CD8-positive, alpha-beta memory T cell (primary cell): ENCODE measurements at places on chromosomes 3 and 15. TPM values are rescaled to one million over a fixed set of nuclear protein-coding genes. Genes with fewer than 3 reads are reported as not detected.
A peak's percentile ranks its signal among the peaks of the same experiment; 100 is the strongest.

PLSCR2 gene
- not detected for polyA plus RNA-seq

SSUH2 gene
- not detected for polyA plus RNA-seq

CATSPER2 gene
- polyA plus RNA-seq, result 3.1 TPM

SI gene
- not detected for polyA plus RNA-seq

ARGFX gene
- not detected for polyA plus RNA-seq

RIOX2 gene
- 28.8 TPM for polyA plus RNA-seq

EXD1 gene
- 0.28 TPM for polyA plus RNA-seq

MTHFS gene
- polyA plus RNA-seq, result 63.4 TPM

CYP1A2 gene
- not detected for polyA plus RNA-seq

DNA sequence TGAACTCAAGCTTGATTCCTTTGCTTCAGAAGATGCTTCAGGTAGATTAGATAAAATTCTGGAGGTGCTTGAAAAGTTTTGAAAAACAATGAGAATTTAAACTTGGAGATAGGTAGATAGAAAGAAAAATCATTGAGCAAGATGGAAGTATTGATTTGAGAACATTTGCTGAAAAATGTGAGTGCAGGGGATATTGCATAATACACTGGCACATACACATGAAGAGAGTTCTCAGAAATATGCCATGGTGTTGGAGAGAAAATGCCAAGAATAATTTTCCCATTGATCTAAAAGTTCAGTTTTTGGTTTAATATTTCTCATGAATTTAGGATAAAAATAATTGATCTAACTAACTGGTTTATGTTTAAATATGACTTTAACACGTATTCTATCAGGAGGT, 107.2 kb upstream of the GBE1 start:
- no peak for DNase-seq

GRCh38 chr15:57550640-57551039, 41.1 kb upstream of the MYZAP start:
- no peak for DNase-seq

DNA sequence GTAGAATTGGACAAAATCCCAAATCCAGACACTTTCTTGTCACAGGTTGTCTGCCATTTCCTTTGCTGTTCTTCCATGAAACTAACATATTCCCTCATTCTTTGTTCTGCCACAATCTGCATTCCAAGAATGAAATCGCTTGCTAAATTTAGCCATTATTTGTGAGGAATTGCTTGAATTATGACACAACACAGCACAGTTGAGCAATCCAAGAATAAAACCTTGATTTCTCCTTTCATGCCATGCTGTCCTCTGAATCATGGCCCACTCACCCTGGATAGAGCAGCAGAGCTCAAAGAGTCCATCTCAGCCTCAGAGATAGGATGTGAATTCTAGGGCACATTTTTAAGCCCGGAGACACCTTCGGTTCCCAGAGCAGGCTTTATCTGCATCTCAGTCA, 35.2 kb upstream of the GREM1 start:
- DNase-seq, result no peak

DNA sequence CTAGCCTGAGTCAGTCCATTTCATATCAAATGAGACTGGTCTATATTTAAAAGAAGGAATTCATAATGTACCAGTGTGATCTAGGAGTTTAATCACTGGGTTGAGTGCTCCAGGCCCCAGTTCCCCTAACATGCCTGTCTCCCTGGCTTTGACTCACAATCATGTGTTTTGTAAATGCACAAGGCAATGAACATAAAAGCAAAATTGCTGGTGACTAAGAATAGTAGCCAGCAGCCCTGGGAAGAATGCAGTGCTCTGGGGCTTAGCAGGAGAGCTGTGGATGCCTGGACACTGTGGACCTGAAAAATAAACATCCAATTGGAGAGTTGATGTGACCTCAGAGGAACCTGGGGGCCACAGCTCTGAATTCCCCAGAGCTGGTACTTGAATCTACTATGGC, 50.3 kb downstream of the SYNPR start:
- no peak for DNase-seq

DNA sequence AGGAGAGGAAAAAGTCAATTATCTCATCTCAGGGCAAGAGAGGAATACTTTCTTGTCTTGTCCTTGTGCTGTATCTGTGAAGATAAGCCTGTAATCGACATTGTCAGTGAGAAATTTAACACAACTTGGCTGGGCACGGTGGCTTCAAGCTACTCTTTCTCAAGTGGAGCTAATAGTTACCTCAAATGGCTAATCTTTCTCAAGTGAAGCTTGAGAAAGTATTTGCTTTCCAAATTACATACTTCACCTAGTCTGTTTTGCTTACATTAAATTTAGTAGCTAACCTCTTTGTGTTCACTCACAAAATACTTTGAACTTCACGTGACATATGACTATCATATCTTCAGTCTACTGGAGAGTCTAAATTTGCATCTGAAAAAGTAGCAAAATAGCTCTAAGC, 48.3 kb upstream of the B3GALNT1 start:
- no peak for DNase-seq

GRCh38 chr3:174132006-174132405, 727.1 kb upstream of the NAALADL2 start:
- no peak for DNase-seq

DNA sequence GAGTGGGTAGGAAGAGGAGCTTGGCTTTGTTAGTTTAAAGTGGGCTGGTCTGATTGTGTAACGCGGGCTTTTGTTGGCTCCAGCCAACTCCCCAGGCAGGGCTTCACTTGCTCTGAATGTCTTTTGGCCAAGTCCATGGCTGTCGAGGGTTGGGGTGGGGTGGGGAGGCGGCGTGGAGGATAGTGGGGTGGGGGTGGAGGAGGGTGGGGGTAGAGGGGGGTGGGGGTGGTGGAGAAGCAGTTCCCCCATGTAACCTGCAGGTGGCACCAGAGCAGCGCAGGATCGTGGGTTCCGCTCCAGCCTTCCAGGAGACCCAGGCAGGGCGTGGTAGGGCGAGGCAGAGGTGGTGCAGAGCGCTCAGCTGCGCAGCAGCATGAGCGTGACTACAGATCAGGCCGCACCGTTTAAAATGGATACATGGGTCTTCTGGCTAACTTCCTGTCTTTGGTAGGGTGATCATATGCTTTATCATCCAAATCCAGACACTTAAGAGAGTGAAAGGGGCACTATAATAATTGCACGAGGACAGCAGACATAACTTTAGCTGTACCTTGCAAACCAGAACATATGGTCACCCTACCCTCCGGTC, 28.3 kb downstream of the GOLGA6A start:
- DNase-seq, result peak; percentile 45

GRCh38 chr3:13115576-13115910, 42.3 kb upstream of the IQSEC1 start:
- DNase-seq, result peak; percentile 15

GRCh38 chr3:146590521-146590920, 14.6 kb downstream of the PLSCR5 start:
- no peak for DNase-seq

DNA sequence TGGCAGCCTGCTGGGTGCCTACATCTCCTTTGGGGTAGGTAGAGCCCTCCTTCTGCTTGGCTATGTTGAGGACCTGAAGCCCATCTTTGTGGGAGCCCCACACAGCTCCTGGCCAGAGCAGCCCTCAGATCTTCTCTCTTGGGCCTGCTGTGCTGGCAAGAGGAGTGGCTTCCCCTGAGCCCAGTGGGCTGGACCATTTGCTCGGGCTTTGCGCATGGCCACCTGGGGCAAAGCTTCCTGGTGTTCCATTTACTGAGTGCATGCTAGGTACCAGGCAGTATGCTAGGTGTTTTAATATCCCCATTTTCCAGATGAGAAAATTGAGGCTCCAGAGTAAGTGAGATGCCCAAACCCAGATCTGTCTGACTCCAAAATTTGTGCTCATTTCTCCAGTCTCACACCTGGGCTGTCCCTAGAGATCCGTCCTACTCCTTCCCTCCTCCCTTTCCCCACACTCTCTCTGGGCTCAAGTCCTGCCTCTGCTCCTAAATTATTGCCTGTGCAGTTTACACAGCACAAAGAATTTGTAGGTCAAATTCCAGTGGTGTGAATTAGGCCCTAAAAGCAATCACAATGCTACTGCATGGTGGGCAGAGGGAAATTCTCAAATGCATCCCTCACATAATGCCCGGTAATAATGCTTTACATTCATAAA, 39.7 kb downstream of the SLC28A1 start:
- DNase-seq, result no peak

GRCh38 chr3:11390411-11391131, 118.4 kb downstream of the ATG7 start:
- no peak for DNase-seq

GRCh38 chr3:27658741-27659140, 63.4 kb downstream of the EOMES start:
- DNase-seq, result no peak

GRCh38 chr3:194405766-194406165, 6.7 kb upstream of the GP5 start:
- no peak for DNase-seq

GRCh38 chr3:61828880-61829721, 267.7 kb downstream of the PTPRG start:
- DNase-seq, result no peak

DNA sequence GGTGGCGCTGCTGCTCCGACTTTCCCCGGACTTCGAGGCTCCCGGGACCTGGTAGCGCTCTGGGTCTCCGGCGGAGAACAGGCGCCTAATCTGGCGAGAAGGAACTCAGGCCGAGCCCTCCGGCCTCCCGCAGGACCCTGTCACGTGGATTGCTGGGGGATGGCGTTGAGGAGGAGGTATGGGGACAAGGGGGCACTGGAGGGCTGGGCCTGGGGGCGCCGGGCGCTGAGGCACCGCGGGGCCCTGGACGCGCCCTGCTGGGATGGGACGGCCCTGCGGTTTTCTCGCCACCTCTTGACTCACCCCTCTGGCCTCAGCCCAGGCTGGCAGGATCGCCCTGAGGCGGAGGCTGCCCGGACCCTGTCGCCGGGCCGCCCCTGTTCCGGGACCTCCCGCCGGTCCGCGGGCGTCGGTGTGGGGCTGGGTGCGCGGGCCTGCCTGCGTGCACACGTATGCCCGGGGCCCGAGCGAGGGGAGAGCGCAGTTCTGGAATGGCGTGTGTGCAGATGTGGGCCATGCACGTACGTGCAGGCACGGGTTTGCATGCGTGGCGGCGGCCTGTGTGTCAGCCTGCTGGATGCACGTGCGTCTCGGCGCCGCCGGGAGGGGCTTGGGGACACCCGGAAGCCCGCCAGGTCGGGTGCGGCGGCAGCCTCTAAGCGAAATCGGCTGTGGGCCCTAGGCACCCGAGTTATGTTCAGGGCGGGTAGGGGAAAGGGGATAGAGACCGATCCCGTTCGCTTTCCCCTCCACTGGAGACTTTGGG, 752 bp downstream of the C15orf39 start:
- peak; percentile 84 for DNase-seq

- DNase-seq, result no peak
Observed at GRCh38 chr3:45968149-45968548, 24.9 kb downstream of the CXCR6 start.

- no peak for DNase-seq
Observed at GRCh38 chr3:35965908-35966307, 326.6 kb downstream of the ARPP21 start.

DNA sequence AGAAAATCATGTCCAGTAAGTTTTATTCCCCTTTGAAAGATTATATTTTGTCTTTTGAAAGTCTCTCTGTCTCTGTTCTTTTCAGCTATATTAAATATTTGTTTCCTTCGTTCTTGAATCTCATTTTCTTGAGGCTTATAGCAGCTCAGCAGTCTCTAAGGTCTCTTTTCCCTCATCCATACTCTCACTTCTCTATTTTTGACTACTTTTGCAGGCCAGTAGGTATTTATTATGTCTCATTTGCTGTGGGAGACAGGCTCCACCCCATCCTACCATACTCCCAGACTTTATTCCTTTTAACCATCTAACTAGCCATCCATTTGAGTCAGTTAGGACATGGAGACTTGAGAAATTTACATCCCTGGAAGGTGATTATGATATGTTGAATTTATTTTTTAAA, 71.0 kb downstream of the FILIP1L start:
- no peak for DNase-seq

DNA sequence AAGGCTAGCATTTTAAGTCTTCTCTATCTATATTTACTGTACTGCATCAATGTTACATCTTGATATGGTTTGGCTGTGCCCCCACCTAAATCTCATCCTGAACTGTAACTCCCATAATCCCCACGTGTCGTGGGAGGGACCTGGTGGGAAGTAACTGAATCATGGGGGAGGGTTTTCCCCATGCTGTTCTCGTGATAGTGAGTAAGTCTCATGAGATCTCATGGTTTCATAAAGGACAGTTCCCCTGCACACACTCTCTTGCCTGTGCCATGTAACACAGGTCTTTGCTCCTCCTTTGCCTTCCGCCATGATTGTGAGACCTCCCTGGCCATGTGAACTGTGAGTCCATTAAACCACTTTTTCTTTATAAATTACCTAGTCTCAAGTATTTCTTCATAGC, 161.5 kb downstream of the TBC1D5 start:
- DNase-seq, result no peak

GRCh38 chr15:61983081-61983480, 77.2 kb downstream of the VPS13C start:
- DNase-seq, result no peak

GRCh38 chr15:69265347-69265955, 33.3 kb upstream of the PAQR5 start:
- no peak for DNase-seq
